ENCODE measurements at places on chromosomes 2 and 18. TPM values are rescaled to one million over a fixed set of nuclear protein-coding genes. Genes with fewer than 3 reads are reported as not detected.

- DNase-seq = no peak
Observed at GRCh38 chr2:236536727-236537398, 32.8 kb upstream of the ACKR3 start.

DNA sequence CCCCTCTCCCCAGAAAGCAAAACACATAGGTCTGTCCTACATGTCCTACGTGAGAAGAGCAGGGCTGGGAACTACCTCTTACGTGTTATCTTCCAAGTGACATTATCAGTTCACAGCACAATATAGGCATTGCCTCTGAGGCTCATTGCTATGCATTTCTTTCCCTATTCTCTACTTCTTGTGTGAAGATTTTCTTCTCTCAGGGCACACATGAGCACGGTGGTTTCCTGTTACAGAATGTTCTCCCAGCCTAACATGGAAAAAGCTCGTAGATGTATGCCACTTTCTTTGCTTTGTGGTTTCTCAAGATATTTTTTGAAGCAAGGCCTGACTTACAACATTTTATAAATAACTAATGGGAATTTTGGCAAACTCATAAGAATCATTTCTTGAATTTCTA lies 19.4 kb upstream of the DSC3 start:
- DNase-seq = no peak

- DNase-seq = no peak
Observed at GRCh38 chr2:218125626-218126080, at the start of gene CXCR2. Gene CXCR2, plus strand, starts transcription at chr2:218126028. Its CDS starts 8,774 bp downstream, at chr2:218134802.

- DNase-seq = no peak
Observed at GRCh38 chr2:106156305-106157296, 37.5 kb downstream of the UXS1 start.

DNA sequence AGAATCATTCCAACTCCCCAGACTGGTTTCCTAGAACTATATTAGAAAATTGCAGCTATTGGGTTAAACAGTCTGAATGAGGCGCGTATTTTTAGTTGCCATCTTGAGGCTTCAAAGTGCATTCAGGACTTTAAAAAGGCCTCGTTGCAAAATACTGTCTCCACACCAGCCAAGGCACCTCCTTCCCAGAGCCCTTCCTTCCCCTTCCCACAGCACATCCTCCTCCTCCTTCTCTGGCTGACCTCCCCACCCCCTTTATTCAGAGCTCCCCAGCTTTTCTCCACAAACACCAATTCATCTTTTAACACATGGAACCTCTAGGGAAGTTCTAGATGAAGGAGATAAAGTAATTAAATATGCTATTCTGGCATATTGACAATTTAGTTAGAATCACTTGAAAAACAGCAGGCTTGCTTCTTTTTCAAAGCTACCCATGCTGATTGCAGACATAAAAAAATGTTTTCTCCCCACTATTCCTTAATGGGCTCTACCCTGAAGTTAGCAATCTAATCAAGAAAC lies 90.3 kb downstream of the RTP5 start:
- no peak for DNase-seq

- no peak for DNase-seq
Observed at GRCh38 chr2:52335727-52336126, 1303.8 kb upstream of the NRXN1 start.

DNA sequence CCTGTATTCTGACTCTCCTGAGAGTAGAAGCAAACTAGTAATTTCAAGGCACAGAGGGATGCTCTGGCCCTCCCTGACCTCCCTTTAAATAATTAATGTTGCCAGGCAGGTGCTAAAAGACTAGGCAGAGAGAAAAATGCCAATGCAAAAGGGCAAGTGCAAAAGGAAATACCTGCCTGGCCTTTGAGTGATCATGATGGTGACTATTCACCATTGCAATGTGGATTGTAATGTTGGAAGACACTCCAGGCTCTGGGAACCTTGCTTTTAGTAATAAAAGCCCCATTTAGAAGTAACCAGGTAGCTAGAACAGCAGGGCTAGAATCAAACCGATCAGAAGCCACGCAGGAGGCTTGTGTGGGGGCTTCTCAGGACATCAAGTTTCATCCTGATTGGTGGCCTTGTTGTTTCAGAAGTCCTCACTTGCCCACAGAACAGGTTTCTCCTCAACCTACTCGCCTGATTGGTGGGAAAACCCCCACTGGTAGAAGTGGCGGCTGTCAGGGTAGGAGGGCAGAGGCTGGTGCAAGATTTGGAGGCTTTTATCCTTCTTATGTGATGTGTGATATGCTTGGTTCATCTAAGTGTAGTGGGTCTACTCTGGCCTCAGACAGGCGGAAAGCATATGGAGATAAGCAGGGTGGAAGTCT lies 16.0 kb upstream of the CHRNA1 start:
- DNase-seq = no peak

GRCh38 chr2:47359375-47359868 lies 43.5 kb upstream of the MSH2 start:
- no peak for DNase-seq

DNA sequence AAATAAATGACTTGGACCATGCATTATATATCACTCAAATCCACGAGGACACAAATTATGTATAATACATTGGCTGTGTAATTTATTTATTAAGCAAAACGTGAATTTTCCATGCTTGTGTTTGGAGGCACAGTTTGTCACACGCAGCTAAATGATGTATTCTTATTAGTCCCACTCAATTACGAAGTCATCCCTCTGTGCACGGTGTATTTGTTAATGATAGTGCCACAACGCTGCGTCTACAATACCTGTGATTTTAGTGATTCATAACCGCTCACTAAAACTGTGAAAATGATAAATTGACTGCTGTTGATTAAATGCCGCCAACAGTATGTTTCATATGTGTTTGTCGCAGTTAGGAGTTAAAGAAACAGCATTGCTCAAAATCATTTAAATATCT lies 358.3 kb downstream of the ZNF516 start:
- DNase-seq = no peak

GRCh38 chr2:42192652-42193566 lies 23.8 kb downstream of the EML4 start:
- DNase-seq = no peak

The DSG2 gene
- total RNA-seq = 42.4 TPM

The MREG gene
- total RNA-seq = 133 TPM

The BCL2 gene
- total RNA-seq = 8.6 TPM

The ACTR3 gene
- 218 TPM for total RNA-seq

The FMNL2 gene
- 50.8 TPM for total RNA-seq

The GREB1 gene
- 57.6 TPM for total RNA-seq

Measured in SK-MEL-5 (cell line).